ENCODE measurements at places on chromosomes 5 and 9.

GRCh38 chr5:119174578-119175163 lies 103.8 kb downstream of the DMXL1 start:
- no peak for DNase-seq

DNA sequence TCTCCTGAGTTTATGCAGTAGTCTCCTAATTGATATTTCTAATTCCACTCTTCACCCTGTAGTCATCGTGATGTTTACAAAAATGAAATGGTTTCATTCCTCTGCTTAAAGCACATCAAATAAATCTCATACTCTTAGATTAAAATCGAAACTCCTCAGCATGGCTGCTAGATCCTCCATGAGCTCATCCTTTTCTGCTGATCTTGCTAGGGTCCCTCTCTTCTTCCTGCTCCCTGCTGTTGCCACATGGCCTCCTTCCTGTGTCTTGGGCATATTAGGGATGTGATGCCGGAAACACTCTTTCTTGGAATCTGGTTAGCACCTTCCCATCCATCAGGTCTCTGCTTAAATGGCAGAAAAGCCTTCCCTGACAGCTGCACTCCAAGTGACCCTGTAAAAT lies 59.5 kb upstream of the MEGF10 start:
- no peak for DNase-seq

- no peak for DNase-seq
These were observed 34.1 kb downstream of the ZNF483 start for GRCh38 chr9:111559000-111559610.

- DNase-seq, result no peak
These were observed 7.1 kb upstream of the AGPAT2 start for GRCh38 chr9:136694163-136694871.

GRCh38 chr5:98130261-98131035 lies 643.0 kb upstream of the RGMB start:
- no peak for DNase-seq

DNA sequence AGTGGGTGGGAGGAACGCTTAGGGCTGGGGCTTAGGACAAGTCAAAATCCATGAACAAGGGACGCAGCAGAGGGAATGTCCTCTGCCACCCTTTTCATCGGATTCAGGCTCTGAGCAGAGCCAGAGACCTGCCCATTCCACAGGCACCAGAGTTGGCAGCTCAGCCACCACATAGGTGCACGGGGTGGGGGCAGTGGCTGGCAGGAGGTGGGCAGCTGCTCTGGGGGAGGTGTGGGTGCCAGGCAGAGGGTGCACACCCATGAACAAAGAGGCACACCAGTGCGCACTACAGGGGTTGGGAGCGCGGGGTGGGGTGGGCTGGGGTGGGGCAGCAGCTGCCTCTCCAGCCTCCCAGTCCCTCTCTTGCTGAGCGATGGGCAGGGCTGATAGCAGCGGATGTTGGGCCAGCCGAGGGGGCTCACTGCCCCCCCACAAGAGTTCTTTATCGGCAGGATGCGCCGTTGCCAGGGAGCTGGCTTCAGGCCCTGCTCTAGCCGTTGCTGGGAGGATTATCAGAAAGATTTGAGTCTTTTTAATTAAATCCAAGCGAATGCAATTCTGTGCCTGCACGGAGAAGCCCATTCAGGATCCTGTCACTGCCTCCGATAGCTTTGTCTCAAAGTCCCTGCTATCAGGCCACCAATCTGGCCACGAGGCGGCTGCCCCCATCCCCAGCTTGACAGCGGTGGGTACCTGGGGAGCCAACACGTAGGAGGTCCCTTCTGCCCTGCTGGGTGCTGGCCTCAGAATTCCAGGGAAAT lies 64.3 kb upstream of the LMX1B start:
- no peak for DNase-seq

DNA sequence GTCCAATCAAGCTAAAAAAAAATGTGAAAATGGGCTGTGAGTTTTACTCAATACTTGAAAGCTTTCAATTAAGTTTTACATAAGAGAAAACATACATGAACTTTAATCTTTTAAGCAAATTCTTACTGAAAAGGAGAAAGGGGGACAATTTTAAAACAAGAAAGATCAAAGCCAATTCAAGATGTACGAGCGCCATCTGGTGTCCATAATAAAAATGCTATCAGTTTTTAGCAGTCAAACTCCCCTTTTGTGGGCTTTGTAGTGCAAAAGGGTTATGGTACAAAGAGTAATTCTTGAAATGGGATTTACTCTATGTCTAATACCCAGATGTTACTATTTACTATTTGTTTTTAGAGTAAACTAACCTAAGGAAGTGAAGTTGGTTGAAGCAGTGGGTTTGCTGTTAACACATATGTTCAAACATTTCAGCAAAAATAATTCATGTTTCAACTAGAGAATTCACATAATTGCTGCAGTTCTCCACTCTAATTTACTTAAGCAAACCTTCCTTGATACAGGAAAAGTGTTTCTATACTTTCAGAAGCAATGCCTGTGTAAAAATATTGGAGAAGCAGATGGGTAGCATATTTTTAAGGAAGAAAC lies 228.2 kb upstream of the TYRP1 start:
- DNase-seq, result no peak

GRCh38 chr9:122463828-122464632 lies 13.7 kb downstream of the OR1J1 start:
- no peak for DNase-seq

GRCh38 chr9:113238859-113239232 lies 17.5 kb downstream of the SLC31A1 start:
- no peak for DNase-seq

DNA sequence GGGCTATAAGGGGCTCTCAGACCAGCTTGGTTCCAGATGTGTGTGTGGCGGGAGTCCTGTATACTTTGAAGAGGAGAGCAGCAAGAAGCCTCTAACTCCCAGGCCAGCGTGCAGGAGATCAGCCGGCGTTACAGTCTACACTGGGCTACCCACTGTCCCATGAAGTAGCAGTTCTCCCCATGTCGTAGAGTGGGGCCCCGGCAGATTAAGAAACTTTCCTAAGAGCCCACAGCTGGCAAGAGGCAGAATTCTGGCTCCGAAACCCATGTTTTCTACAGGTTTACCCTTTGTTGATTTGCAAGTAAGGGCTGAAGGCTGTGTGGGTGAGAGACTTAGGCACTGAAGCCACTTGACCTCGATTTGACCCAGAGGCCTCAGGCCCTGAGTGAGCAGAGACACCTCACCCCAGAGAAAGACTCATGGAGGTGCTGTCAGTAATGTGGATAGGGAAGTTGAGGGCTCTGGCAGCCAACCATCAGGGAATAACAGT lies 881 bp upstream of the B4GALT1 start:
- DNase-seq, result no peak

GRCh38 chr9:4225291-4226028 lies 74.4 kb downstream of the GLIS3 start:
- no peak for DNase-seq

DNA sequence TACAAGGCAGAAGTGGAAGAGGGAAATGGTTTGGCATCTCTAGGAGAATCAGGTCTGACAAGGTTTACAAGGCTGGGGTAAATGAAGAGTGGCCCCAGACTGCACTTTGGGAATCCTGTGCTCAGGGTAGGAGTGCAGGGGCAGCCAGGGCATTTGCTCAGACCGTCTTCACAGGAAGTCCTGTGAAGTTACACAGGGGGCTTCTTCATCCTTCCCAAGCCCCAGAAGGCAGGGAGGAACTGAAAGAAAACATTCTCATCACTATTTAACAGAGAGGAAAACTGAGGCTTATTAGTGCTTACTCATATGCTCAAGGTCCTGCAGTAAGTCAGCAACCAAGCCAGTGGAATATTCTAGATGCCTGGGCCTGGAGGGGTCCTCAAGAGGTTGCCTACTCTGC lies 80.7 kb downstream of the NRG2 start:
- DNase-seq, result no peak

DNA sequence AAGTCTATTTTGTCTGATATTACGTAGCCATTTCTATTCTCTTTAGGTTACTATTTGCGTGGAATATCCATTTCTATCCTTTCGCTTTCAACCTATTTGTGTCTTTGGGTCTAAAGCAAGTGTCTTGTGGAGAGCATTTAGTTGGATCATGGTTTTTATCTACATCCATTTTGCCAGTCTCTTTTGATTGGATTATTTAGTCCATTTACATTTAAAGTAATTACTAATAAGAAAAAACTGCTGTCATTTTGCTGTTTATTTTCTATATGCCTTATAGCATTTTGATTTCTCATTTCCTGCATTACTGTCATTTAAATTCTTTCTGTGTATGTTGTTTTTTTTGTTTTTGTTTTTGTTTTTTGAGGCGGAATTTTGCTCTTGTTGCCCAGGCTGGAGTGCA lies 26.0 kb upstream of the UBQLN1 start:
- no peak for DNase-seq

GRCh38 chr5:91049112-91049511 lies 334.0 kb downstream of the ARRDC3 start:
- no peak for DNase-seq

Data from activated CD4-positive, alpha-beta T cell treated with anti-CD3 and anti-CD28 coated beads, Interleukin-2, amount 50 U/mL, for 24 hours (primary cell).